ENCODE measurements at places on chromosomes 6 and 20.
A peak's percentile ranks its signal among the peaks of the same experiment; 100 is the strongest.

DNA sequence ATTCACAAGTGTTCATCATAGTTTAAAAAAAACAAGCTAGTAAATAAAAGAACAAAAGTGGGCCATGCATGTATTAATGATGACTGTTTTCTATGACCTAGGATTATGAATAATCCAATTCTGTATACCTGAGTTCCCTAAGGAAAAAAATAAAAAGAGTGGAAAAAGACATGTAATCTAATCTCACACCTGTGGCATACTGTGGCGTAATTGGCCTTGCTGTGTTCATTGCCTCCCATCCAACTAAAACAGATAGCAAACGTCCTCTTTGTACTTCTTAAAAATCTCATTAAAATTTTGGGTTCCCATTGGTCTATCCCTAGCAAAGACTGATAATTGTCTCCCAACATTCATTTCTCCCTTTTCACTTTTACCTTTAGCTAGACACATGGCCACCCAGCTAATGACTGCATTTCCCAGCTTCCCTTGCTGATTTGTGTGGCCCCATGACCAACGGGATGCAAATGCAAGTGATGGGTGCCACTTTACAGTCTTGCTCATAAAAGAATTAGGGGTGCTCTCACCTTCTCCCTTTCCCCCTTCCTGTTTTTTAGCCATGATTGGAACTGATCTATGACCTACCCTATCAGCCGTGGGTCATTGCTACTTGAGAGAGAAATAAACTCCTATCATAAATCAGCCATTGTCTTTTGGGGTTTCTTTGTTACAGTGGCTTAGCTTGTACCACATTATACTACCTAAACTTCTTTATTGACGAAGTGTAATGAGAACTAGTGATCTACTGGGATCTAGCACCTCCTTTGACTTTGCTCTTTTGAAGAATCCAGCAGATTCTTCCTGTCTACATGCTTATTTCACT lies 32.0 kb upstream of the TBC1D22B start:
- no peak for DNase-seq

GRCh38 chr20:47453167-47453782 lies 48.4 kb upstream of the NCOA3 start:
- peak; percentile 100 for DNase-seq

DNA sequence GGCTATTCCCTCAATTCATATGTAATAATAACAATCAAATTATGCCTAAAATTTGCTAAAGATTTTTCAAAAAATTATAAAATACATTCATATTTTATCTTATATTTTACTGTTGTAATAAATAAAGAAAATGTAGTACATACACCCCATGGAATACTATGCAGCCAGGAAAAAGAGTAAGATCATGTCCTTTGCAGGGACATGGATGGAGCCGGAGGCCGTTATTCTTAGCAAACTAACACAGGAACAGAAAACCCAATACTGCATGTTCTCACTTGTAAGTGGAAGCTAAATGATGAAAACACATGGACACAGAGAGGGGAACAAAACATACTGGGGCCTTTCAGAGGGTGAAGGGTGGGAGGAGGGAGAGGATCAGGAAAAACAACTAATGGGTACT lies 584.2 kb upstream of the MMS22L start:
- DNase-seq, result no peak

GRCh38 chr6:145540741-145541140 lies 194.6 kb downstream of the EPM2A start:
- DNase-seq, result no peak

DNA sequence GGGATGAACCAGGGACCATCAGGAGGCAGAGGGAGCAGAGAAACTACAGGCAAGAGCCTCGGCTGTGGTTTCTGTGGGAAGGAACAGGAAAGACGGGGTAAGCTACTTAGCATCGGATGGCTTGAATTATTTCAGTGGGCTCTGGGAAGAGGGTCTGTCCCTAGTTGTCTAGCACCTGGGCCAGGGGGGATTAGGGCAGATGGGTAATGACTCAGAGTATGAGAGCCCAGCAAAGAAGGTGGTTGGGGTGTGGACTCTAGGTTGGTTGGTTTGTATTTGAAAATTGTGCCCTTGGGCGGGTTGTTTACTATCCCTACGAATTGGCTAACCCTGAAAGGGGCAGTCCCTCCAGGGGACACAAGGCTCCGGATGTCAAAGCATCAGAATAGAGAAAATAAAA lies 148.5 kb upstream of the TAB2 start:
- DNase-seq, result no peak

Measured in HS-5 (cell line).